Amniotic stem cell (primary cell): ENCODE measurements at places on chromosomes 4 and X.

DNA sequence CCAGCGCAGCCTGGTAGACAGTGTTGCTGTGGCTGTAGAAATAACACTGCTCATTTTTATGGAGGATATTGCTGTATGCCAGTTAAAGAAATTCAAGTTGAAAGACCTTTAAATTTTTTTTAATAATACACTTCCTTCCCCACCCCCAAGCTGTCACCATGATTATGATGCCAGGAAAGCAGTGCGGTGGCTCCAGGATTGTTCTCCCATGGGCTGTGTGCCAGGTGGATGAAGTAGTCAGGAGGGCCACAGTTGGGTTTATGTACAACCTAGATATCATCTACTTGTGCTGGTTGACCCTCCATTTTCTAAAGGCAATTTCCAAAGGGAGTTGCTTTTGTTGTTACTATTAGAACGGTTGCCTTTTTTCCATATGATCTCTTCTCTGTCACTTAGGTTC is 136.6 kb downstream of the AFF1 start:
- DNase-seq, result no peak

DNA sequence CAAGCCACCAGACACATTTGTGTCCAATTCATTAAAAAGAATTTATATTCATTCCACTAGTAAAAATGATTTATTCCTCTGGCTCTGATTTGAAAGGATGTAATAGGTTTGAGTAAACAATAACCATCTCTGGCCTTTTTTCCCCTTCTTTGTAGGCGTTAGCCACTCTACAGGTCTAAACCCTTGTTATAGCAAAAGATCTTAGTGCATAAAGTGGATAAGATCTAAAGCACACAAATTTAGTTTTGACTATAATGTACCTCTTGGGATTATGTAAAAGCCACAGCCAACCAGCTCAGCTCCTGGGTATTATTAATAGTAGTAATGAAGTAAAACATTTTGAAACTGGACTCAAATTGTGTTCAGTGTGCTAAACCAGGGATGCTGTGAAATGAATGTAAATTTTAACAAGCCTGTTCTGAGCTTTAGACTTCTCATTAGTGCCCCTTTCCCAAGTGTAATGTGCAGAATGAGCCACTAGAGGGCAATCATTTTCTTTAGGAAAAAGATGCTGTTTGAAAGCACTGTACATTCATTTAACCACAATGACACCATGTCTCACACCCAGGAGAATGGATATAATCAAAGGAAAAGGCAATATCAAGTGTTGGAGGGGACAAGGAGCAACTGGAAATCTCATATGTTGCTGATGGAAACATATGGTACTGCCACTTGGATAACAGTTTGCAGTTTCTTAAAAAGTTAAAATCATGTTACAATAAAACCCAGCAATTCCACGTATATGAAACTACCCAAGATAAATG is 69.7 kb downstream of the KLHL8 start:
- peak; percentile 18 for DNase-seq

DNA sequence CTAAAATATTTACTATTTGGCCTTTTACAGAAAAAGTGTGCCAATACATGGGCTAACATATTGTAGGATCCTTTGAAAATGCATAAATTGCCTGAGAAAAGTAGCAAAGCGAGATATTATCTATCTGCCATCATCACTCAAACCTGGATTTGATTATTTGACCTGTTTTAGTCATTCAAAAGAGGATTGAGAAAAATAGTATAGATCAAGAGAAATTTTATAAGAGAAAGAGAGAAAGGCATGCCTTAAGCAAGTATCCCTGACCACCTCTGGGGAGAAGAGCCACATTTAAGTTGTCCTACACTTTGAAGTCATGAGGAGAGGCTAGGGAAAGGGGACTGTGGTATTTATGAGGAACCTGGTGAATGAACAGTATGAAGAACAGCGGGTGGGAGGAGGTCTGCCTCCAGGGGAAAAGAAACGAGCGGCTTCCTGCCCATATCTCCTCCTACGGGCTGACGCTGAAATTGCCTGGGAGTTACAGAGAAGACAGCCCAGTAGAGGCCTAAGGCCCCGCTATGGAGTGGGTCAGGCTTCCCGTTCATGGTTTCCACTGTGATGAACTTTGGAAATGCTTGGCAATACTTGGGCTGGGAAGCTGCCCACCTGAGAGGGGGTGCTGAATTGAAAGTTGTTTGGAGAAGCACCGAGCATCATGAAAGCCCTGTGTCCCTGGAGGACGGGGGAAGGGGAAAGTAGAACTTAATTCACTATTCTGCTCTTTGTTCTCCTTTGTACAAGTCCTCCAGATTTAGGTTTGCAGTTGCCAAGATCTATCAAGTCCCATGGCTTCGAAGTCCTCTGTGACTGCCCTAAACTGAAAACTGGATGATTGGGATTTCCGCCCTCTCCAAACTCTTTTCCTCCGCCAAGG is 106.9 kb upstream of the ACSL4 start:
- DNase-seq, result no peak

DNA sequence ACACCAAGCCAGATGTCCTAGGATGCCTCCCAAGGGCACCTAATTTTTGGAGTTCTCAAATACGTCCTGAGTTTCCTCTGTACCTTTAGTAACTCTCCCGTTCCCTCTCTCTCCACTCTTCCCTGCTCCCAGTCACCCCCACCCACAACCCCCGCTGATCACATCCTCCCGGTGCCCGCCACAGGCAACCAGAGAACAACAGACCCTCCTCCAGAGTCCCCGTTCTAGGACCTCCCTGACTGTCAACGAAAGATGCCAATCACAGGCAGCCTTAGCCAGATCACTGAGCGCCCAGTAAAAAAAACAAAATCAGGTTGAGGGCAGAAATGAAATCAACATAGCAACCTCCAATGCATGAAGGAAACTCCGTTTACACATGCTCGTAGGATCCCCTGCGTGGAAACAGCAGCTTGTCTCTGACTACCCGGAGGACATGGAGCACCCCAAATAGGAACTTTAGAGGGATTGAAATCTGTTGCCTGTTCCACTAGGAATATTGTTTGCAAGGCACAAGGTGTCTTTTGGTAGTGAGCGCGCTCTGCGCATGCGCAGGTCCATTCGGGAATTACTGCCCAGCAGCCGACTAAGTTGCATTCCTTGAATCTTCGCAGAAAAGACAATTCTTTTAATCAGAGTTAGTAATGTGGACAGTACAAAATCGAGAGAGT is at the start of gene GABRB1:
Gene GABRB1 (plus strand): TSS at position 557 of the 668 bp plus-strand sequence.
- DNase-seq, result peak; percentile 11
